ENCODE measurements at places on chromosomes 3 and 15. TPM values are rescaled to one million over a fixed set of nuclear protein-coding genes. Genes with fewer than 3 reads are reported as not detected.

The NAA80 gene
- total RNA-seq = 48.8 TPM

- DNase-seq = peak; percentile 78
Observed at GRCh38 chr3:101849714-101850245, 466 bp downstream of the NFKBIZ start.

DNA sequence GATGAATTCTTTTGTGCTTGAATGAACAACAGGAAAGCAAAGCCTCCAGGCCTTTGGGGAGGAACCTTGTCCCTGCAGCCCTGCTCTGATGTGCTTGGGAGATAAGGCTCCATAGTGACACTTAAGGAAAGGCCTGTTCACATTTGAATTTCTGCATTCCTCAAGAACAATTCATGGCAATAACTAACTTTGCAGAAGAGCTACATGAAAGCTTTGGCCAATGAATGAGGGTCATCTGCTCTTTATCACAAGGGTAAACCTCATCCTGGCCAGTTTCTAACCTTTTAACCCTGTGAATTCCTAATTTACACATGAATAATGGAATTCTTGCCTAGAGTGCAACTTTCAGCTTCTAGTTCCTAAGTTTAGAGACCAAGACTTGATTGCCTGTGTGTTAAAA lies 5.6 kb downstream of the PRTG start:
- no peak for DNase-seq

GRCh38 chr15:49620199-49620598 lies 419 bp downstream of the FAM227B start:
- no peak for DNase-seq

All from CD4-positive, alpha-beta T cell (primary cell).